ENCODE measurements at places on chromosomes 5 and 9.

DNA sequence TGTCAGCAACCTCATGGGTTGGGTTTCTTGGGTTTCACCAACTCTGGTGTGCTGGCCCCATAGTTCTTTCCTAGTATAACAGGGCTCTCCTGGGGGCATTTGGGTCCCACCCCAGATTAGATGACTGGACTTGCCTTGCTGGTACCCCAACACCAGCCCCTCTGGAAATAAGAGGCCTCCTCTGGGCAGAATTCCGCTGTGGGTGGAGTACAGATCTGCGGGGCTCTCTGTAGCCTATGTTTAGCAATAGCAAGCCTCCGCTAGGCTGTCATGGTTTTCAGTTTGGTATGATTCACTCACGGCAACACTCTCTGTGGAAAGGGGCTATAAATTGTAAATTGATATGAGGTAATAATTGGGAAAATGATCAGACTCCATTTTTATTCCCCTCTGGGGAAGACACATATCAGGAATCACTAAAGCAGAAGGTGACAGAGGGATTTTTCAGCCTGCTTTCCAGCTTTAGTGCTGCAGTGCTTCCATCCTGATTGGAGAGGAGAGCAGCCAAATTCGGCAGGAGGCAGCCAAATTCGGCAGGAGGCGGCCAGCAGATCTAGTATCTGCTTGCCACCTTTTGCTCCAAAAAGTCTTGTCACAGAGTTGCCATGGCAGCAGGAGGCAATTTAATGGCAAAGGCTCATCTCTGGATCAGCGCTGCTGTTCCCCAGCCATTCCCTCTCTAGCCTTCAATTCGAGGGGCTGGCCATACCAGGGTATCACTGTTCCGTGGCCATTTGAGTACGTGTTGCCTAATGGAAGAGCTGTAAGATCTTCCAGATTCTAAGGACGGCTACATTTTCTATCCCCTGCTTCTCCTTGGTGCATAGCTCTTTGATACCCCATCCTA is 84.6 kb downstream of the SLC44A1 start:
- DNase-seq = no peak

DNA sequence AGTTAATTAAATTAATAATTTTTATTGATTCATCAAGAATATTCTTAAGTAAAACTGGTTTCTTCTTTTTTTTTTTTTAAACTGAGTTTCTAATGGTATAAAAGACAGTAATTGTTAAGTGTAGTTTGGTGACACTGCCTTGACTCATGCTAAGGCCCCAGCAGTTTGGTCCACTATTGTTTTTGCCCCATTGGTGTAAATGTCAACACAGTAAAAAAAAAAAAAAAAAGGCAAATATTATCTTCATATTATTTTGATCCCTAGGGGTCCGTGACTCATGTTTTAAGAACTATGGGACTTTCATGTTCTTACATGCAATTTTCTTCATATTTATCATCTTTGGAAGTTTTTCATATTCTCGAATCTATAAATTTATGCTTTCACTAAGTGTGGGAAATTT is 29.2 kb upstream of the JAK2 start:
- DNase-seq = no peak

- no peak for DNase-seq
Measured at GRCh38 chr5:140108093-140109017, 5.6 kb upstream of the PURA start.

DNA sequence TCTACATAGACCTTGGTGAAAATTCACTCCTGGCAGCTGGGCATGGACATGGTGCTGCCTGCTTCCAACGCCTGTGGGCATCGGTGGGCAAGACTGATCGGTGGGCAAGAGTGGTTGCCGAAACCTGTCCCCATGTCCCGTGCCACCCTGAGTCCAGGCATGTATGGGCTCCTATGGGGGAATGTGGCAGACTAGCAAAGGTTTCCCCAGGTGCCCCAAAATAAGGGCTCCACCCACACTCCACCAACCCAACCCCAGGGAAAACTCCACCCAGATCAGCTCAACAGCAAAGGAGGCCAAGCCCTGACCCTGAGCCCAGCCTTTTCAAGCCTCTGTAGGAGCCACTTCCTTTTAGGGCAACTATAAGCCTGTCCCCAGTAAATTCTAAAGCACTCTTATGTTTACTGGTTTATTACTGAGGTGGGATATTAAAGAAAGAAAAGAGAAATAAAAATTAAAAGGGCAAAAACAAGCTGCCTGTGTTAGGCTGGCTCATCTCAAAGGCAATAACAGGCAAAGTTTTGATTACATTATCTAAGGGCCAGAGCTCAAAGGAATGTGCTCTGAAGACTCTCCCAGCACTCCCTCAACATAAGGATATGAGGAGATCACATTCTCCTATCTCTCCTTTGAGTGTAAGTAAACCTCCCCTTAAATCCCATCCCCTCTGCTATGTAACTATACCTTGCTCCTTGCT is 8.9 kb upstream of the SPATA31E1 start:
- DNase-seq = no peak

- DNase-seq = no peak
Measured at GRCh38 chr5:110086658-110087388, 397.1 kb downstream of the MAN2A1 start.

GRCh38 chr5:126656401-126657007 is 55.8 kb downstream of the PHAX start:
- DNase-seq = no peak

- DNase-seq = no peak
Measured at GRCh38 chr9:24090566-24090965, 264.5 kb upstream of the ELAVL2 start.

GRCh38 chr9:130936285-130937117 is 2.5 kb downstream of the FIBCD1 start:
- DNase-seq = no peak

GRCh38 chr5:40914835-40915234 is 5.5 kb downstream of the C7 start:
- DNase-seq = no peak

DNA sequence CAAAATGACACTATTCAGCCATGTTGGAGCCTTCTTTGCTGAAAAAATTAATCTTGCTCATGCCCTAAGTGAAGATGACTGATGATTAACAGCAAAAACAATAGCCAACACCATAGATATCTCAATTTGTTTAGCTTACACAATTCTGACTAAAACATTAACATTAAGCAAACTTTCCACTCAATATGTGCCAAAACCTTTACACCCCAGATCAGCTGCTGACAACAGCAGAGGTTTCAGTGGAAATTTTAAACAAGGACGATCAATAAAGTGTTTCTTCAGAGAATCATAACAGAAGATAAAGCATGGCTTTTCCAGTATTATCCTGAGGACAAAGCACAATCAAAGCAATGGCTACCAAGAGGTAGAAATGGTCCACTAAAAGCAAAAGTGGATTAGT is 254.4 kb upstream of the GRAMD2B start:
- DNase-seq = no peak

DNA sequence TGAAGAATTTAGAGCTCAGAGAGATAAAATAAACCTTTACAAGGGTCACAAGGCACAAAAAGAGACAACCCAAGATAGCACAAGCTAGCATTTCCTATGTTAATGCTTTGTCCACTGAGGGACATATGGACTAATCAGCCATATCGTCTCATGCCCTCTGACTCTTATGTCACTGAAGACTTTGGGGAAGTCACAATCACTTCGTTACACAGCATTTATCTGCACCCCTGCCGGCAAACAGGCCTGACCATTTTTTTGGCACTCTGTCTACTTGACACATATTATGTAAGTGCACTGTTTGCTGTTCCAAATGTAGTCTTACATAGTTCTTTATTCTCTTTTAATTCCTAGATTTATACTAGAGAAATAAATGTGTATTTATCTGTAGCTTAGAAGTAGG is 13.9 kb upstream of the BNC2 start:
- DNase-seq = no peak

DNA sequence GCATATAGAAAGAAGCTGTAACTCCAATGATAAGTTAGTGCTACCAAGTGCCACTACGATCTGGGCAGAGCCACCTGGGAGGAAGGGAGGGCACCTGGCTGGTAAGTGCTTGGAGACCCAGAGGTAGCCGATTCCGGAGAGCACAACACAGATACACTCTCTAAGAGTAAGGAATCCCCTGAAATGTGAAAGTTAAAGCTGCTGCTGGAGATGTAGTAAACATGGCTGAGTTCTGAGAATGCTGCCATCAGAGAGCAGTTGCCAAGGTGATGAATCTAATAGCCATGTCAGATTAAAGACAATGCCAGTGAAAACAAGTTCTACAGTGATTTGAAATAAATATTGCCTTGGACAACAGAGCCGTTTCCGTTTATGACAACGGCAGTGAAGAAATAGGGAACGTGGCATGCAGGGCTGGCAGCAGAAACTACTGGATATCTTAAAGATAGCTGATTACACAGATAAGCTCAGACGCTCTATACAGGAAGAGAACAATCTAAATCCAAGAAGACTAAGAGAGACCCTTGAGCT is 561.2 kb upstream of the C9orf72 start:
- no peak for DNase-seq

DNA sequence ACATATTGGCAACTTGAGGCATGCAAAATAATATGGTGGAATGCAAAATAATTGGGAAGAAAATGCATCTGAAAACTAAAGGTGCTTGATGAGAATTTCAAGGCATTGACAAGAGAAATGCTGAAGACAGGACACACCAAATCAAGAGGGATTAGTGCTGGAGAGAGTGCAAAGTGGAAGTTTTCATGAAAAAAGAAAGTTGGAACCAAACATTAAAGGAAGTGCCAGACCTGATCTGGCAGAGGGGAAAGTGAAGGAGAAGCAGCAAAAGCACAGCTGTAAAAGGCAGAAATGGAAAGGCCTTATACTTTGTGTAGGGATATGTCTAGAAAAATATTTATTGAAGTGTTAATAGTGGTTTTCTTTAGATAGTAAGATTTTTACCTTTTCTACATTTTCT is 35.3 kb upstream of the FYB1 start:
- DNase-seq = no peak

- no peak for DNase-seq
Measured at GRCh38 chr9:71797266-71797665, 29.0 kb upstream of the CEMIP2 start.

DNA sequence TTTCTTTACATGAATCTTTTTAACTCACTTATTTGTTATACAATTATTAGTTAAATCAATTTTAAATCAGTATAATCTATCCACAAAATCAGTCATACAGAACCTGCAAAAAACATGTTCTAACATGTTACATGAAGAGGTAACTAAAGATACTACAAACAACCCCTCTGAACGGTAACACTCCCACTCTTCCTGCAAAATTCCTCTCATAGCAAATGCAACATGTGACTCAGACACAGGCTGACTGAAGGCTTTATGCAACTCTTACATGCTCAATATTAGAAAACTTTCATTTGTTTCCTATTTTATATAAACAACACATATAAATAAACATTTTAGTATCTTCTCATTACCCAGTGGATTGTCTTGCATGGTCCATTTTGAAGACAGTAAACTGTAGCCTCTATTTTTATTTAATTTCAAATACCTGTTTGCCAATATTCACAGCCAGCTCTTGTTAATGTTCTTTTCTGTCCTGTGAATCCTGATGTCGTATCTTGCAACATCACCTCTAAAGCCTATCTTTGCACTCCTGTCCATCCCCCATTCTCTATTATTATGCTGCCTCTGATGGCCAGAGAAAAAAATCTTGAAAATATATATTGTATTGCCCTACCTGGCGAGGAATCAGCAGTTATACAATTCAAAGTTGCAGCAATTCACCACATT is 100.5 kb upstream of the CCDC152 start:
- DNase-seq = no peak

All from SK-N-MC (cell line).